ENCODE measurements at places on chromosomes 6 and 20.

DNA sequence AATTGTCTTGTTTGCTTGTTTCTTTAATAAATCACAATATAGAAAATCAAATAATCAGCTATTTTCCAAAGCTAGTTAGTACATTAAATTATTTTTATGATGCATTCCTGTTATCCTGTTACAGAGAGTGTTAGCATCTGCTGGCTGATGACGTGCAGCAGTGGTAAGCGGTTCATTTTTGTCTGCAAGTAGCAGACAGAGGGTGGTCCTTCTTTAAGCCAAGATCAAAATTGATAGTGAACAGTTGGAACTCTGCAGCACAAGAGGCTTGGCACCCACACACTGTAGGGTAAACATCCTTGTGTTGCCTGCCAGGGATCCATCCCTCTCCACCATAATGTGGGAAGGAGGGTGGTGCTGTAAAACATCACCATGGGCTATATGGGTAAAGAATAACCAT, 158.3 kb downstream of the FRK start:
- DNase-seq: no peak

GRCh38 chr6:128118401-128118800, 217.5 kb upstream of the THEMIS start:
- DNase-seq: no peak

GRCh38 chr20:36349384-36350170, 43.4 kb downstream of the DLGAP4 start:
- DNase-seq: no peak

GRCh38 chr6:111750753-111751673, 122.2 kb downstream of the FYN start:
- DNase-seq: no peak

DNA sequence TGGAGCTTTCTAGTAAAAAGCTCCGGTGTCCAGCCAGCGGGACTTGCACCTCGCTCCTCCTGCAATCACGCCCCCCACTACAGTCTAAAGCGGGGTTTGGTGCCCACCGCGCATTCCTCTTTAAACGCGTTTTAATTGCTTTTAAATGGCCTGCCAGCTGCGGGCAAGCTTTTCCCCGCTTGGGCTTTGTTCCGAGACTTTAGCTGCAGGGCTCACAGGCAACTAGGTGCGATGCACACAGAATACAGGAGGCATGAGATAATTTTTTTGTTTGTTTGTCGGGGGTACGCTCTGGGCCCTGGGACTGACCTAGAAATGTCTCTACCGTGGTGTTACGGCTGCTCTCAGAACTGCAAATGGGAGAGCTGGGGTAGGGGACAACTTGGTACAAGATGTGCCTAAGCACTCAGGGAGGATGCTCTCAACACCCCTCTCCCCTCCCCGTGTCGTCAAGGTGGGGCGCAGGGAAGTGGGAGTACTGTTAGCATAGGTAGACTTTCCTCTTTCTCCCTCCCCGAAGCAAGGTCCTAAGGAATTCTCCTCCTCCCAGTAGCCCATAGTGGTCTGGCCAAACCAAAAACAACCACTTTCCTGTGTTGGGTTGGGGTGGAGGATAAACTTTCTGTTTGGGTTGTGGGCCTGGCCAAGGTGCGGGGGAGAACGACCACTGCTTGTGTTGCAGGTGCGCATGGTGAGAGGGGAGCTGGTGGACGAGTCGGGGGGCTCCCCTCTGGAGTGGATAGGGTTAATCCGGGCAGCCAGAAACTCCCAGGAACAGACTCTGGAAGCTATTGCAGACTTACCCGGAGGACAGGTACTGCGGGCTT, 1.6 kb downstream of the PRDM13 start:
- no peak for DNase-seq

All from DMS79 (cell line).